Esophagus muscularis mucosa (tissue), 4 donors: ENCODE measurements at places on chromosomes 7 and 10. TPM values are rescaled to one million over a fixed set of nuclear protein-coding genes. Genes with fewer than 3 reads are reported as not detected.

GRCh38 chr10:109913306-109913892, 9.9 kb downstream of the XPNPEP1 start:
- no peak for DNase-seq

RHBDD2 gene
- 19.1 TPM for total RNA-seq

KLF14 gene
- not detected for total RNA-seq

DNA sequence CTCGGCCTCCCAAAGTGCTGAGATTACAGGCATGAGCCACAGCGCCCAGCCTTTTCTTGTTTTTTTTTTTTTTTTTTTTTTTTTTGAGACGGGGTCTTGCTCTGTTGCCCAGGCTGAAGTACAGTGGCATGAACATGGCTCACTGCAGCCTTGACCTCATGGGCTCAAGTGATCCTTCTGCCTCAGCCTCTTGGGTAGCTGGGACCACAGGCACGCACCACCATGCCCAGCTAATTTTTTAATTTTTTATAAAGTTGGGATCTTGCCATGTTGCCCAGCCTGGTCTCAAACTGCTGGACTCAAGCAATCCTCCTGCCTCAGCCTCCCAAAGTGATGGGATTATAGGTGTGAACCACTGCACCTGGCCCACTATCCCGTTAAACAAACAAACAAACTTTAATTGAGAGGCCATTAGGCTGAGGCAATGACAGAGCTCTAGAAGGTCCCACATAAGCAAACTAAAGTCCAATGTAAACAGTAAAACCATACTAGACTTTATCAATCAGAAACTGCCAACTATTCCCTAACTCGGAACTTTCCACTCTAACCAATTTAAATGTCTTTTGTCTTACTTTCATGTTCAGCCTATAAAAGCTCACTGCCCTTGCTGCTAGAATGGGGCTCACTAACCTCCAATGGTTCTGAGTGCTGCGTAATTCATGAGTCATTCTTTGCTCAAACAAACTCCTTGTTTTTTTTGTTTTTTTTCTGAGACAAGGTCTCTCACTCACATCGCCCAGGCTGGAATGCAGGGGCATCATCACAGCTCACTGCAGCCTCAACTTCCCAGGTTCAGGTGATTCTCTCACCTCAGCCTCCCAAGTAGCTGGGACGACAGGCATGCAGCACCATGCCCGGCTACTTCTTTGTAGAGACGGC, 1.9 kb downstream of the DHX32 start:
- DNase-seq: no peak

DNA sequence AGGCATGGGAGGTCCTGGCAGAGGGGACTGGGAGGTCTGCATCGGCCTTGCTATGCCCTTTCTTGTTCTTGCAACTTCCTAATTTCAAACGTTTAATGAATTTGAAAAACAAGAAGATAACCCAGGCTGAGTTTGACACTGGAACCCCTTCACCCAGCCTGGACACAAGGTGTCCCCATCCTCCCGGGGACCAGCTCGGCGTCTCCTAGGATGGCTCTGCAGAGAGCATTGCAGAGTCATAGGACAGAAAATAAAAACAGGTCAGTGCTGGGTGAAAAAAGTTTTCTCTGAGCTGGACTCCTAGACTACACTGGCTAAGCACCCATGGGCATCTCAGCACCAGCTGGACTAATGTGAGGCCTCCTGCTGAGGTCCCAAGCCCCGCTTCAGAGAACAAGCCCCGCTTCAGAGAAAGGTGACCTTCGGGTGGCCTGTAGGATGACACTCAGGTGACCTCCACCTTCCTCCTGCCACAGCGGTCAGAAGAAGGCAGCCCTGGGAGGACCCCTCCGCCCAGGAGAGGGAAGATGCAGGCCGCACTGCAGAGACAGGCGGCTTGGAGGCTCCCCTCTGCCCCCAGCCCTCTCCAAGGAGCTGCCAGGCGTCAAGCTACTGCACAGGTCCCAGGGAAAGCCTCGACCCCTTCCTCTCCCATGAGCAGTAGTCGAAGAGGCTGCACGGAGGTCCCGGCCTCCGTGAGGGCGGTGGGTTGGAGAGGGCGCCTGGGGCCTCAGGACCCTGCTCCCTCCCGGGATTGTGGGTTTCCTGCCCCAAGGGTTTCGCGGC, 9.3 kb upstream of the UNCX start:
- DNase-seq: no peak

- no peak for DNase-seq
Measured at GRCh38 chr7:106050746-106051117, 61.4 kb downstream of the SYPL1 start.

- DNase-seq: no peak
Measured at GRCh38 chr7:17678896-17679295, 261.4 kb downstream of the SNX13 start.
